ENCODE measurements at places on chromosomes 4 and X.
A peak's percentile ranks its signal among the peaks of the same experiment; 100 is the strongest.

DNA sequence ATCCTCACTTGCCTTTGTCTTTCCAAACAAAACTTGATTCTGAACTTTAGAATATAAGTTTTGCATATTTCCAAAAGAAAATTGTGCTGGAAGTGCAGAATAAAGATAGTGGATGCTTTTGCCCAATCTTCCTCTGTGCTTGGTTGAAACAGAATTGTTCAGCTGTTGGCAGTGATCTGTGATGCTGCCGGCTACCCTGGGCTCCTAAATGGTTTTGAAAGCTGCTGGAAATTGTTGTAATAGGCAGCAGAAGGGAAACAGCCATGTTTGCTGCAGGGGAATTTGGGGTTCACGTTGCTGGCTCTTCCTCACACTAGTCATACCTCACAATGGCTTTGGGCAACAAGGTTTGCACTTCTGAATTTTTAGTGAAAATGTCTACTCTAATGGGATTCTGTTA lies 398.0 kb downstream of the RAPGEF2 start:
- no peak for DNase-seq

GRCh38 chr4:95106408-95106928 lies 348.7 kb downstream of the BMPR1B start:
- DNase-seq: no peak

DNA sequence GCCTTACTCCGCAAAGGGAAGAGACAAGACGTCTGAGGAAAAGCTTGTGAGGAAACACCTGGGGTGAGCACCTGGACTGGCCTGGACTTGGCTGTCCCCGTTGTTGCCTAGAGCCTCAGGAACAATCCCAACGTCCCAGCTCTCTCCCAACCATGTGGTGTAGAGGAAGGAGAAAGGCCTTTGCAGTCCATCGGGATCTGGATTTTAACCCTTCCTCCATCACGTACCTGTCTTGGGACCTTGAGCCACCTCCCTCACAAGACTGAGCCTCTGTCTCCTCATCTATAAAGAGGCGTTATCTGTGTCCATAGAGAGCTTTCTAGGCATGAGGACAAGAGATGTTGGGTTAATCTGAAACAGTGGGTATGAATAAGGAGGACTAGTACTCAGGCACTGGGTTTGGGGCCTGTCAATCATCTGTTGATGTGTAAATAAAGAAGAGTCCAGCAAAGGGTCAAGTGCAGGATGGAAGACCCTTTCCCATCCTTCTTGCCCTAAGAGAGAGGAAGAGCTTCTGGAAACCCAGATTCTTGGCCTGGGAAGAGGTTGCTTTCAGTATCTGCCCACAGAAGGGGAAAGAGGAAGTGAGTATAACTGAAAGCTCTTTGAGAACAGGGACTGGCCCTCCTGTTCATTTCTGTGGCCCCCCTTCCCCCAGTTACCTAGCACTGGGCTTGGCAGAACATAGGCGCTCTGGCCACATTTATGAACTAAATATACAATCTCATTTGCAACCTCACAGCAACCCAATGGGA lies 137.1 kb downstream of the PJA1 start:
- DNase-seq: no peak

GRCh38 chr4:10728016-10728415 lies 43.4 kb upstream of the CLNK start:
- no peak for DNase-seq

- no peak for DNase-seq
Measured at GRCh38 chr4:55568905-55569504, 22.3 kb upstream of the CLOCK start.

- DNase-seq: peak; percentile 58
Measured at GRCh38 chrX:19855700-19856381, 31.6 kb downstream of the SH3KBP1 start.

DNA sequence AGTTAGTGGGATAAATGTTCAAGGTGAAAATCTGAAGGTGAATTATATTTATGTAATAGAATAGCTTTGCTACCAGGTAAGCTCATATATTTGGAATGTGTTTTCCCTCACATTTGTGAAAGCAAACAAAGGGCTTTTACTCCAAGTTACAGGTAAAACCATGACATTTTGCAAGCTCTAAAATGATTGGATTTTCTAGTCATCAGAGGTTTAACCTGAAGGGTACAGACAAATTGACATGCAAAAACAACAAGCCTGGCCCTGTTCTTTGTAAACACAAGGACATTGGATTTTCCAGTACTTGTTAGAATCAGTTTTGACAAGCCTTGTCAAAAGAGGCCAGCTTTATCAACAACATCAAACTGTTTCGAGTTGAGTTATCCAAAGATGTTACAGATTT lies 51.7 kb downstream of the ZFX start:
- DNase-seq: no peak

Data from astrocyte of the hippocampus (primary cell).